ENCODE measurements at places on chromosomes 2 and 18. TPM values are rescaled to one million over a fixed set of nuclear protein-coding genes. Genes with fewer than 3 reads are reported as not detected.

DNA sequence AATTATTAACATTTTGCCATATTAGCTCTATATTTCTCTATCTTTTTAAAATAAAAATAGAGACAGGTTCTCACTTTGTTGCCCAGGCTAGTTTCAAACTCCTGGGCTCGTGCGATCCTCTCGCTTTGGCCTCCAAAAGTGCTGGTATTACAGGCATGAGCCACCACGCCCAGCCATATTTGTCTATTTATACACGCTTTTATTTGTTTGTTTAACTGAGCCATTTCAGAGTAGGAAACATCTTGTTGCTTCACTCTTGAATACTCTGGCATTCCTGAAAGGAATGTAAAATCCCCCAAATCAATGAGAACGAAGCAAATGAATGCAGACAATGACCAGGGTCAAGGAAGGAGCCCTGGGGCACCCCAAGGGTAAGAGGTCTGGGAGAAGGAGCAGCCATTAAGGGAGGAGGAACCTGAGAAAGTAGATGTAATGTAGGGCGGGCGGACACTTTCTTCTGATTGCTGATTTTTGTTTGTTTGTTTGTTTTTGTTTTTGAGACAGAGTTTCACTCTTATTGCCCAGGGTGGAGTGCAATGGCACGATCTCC lies 31.7 kb upstream of the RAB1A start:
- H3K27ac ChIP-seq: no peak overlapping the region
- peaks cover 23% of the 10 kb centered on the region for H3K4me1 ChIP-seq
- H3K4me3 ChIP-seq: no peak overlapping the region
- peaks cover 1% of the 10 kb centered on the region for H3K27me3 ChIP-seq
- no peak for DNase-seq
- H3K36me3 ChIP-seq: no peaks in the 10 kb centered on the region

GRCh38 chr2:44433895-44434294 lies 72.1 kb downstream of the CAMKMT start:
- no peaks in the 10 kb centered on the region for H3K36me3 ChIP-seq
- H3K27me3 ChIP-seq: no peaks in the 10 kb centered on the region
- H3K27ac ChIP-seq: no peak overlapping the region
- H3K4me3 ChIP-seq: no peak overlapping the region
- peaks cover 4% of the 10 kb centered on the region for H3K4me1 ChIP-seq

- H3K4me1 ChIP-seq: peaks cover 14% of the 10 kb centered on the region
- DNase-seq: no peak
- peaks cover 2% of the 10 kb centered on the region for H3K27me3 ChIP-seq
- H3K36me3 ChIP-seq: no peaks in the 10 kb centered on the region
- no peak overlapping the region for H3K4me3 ChIP-seq
Measured at GRCh38 chr2:3078684-3079083, 298.9 kb downstream of the EIPR1 start.

GRCh38 chr2:126943612-126944348 lies 45.1 kb downstream of the TEX51 start:
- H3K36me3 ChIP-seq: peaks cover 12% of the 10 kb centered on the region
- H3K4me1 ChIP-seq: no peaks in the 10 kb centered on the region
- no peak overlapping the region for H3K4me3 ChIP-seq
- no peak for DNase-seq

- peaks cover 7% of the 10 kb centered on the region for H3K36me3 ChIP-seq
- H3K4me1 ChIP-seq: peaks cover 61% of the 10 kb centered on the region
- H3K27ac ChIP-seq: no peak overlapping the region
- peaks cover 12% of the 10 kb centered on the region for H3K27me3 ChIP-seq
- H3K4me3 ChIP-seq: no peak overlapping the region
Measured at GRCh38 chr18:63141778-63142176, 177.8 kb downstream of the BCL2 start.

The SLC14A1 gene
- 0.36 TPM for total RNA-seq

All from endothelial cell (in vitro differentiated cells).